ENCODE measurements at places on chromosomes 12 and 14.

- no peak for DNase-seq
Observed at GRCh38 chr14:86515195-86515594, 985.3 kb downstream of the FLRT2 start.

DNA sequence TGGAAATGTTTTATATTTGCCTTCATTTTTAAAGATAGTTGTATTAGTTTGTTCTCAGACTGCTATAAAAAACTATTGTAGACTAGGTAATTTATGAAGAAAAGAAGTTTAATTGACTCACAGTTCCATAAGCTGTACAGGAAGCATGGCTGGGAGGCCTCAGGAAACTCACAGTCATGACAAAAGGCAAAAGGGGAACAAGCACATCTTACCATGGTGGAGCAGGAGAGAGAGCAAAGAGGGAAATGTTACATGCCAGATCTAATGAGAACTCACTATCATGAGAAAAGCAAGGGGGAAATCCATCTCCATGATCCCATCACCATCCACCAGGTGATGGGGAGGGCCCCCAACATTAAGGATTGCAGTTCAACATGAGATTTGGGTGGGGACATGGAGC, 35.5 kb upstream of the UNC79 start:
- DNase-seq: no peak

DNA sequence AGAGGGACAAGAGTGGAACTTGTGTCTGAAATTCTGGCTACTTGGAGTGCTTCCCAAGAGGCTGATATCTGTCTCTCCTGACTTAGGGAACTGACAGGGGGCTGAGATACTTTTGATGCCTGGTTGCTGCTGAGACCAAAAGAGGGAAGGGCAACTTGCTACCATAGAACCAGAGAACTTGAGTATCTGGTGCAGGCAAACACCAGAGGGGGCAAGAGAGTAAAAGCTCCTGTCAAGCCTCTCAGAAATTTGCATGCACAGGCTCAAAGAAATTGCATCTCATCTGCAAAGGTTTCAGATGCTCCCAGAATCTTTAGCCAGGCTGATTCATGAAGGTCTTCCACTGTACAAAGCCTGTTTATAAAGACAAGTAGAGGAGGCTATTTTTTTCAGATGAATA, 391.3 kb upstream of the FOXG1 start:
- DNase-seq: no peak

- DNase-seq: no peak
Observed at GRCh38 chr12:2268471-2269286, 215.9 kb downstream of the CACNA1C start.

DNA sequence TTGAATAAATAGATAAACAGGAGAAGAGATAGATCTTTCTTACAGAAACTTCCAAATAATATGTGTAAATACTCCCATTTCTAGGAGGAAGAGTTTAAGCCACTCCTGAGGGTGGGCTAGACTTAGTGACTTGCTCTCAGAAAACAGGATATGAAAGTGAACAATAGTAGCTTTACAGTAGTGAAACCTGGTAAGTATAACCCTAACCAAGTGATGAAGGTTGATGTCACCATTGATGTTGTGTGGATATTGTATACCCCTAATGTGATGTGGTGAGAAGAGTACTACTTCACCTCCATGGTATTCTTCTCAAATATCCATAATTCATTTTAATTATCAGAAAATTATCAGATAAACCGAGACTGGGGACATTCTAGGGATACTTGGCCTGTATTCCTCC, 20.9 kb downstream of the AKAP6 start:
- no peak for DNase-seq

DNA sequence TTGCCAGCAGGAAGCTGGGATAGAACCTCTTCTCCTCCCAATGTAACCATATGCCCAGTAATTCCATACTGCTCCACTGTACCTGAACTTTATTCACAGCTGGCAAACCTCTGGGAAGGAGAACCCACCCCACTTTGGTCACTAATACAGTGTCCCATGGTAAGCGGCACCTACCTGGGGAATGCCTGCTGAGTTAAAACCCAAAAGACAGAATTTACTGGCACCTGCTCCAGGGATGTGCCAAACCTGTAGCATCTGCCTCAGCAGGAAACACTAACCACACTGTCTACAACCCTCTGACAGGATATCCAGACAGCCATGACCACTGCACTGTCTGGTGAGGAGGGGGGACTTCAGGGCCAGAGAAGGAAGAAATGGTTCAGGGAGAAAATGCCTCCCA, 26.6 kb downstream of the DDX24 start:
- no peak for DNase-seq

GRCh38 chr14:28754209-28754985, 12.2 kb upstream of the FOXG1 start:
- no peak for DNase-seq

DNA sequence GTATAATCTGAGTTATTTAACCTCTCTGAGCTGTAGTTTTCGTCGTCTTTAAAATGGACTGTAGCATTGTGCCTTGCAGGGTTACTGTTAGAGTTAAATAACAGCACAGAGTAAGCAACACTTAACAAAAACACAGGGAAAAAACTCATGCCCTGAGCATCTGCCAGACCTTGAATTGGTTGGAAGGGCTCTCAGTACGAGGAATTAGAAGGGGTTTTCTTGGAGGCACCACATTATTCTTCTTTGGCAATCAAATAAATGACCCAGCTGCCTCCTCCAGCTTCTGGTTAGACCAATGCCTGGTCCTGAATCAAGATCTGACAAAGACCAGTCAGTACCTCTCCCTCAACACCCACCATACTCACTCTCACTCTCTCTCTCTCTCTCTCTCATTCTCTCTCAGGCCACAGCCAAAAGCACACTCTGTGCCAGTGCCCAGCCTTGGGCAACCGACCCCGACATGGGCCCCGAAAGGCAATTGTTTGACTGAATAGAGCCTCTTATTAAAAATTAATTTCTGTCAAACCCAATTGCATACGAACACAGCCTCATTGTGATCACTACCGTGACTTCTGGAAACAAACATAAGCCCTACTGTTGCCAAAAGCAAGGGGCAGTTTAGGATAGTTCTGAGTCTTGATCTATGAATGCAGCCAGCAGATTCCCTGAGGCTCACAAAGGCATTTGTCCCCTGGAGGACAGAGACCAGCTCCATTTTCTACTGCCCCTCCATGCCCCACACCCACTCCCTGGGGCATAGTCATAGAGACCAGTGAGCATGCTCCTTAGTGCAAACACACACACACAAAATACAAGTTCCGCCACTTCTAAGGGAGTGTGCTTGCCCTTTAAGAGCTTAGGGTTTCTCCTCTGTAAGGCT, 23.9 kb downstream of the DUSP6 start:
- DNase-seq: no peak

GRCh38 chr12:123141615-123142517, 9.0 kb downstream of the PITPNM2 start:
- DNase-seq: peak; percentile 84

DNA sequence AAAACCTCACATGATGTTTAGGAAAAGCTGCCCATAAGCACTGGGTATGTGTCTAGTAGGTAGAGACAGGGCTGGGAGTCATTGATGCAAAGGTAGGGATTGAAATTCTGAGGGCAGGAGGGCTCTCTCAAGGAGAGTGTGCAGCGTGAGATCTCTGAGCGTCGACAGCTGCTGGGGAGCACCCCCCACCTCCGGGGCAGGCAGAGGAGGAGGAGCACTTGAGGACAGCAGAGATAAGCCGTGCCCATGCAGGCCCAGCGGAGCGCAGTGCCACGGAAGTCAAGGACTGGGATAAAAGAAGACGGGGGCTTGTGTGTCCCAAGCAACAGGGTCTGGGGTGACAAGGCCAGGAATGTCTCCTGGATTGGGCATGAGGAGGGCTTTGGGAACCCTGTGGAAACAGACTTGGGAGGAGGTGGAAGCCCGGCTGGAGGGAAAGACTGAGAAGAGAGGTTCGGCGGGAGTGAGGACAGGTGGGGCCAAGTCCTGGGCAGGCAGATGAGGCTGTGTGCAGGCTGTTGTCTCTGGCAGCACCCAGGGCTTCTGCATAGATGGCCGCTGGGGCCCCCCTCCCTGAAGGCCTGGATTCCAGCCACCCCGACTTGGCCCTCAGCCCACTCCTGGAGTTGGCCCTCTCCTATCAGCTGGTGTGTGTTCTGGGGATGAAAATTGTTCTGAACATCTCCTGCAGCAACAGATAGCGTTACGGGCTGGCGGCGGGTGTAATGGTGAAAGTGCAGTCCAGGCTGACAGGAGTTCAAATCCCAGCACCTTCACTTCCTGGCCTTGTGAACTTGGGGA, 1.9 kb downstream of the CACNA2D4 start:
- DNase-seq: no peak

- DNase-seq: no peak
Observed at GRCh38 chr12:44158746-44159145, 322.9 kb downstream of the TMEM117 start.

- no peak for DNase-seq
Observed at GRCh38 chr14:22456998-22457594, 131.9 kb downstream of the DAD1 start.

DNA sequence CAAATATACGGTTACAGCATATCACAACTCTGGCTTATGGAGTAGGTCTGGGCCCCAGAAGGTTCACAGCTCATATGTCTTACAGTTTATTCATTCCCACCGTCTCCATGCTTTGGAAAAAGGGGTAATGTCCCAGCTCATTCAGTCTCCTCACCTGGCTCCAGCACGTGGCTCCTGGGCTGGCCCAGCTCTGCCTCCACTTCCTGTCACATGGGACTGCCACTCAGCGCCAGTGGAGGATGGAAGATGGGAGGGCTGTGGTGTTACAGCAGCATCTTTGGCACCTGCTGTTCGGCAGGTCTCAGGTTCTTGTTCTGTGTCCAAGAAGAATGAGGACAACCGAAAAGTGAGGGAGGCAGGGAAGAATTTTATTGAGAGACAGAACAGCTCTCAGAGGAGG, 216.3 kb upstream of the ATXN7L3B start:
- DNase-seq: no peak

DNA sequence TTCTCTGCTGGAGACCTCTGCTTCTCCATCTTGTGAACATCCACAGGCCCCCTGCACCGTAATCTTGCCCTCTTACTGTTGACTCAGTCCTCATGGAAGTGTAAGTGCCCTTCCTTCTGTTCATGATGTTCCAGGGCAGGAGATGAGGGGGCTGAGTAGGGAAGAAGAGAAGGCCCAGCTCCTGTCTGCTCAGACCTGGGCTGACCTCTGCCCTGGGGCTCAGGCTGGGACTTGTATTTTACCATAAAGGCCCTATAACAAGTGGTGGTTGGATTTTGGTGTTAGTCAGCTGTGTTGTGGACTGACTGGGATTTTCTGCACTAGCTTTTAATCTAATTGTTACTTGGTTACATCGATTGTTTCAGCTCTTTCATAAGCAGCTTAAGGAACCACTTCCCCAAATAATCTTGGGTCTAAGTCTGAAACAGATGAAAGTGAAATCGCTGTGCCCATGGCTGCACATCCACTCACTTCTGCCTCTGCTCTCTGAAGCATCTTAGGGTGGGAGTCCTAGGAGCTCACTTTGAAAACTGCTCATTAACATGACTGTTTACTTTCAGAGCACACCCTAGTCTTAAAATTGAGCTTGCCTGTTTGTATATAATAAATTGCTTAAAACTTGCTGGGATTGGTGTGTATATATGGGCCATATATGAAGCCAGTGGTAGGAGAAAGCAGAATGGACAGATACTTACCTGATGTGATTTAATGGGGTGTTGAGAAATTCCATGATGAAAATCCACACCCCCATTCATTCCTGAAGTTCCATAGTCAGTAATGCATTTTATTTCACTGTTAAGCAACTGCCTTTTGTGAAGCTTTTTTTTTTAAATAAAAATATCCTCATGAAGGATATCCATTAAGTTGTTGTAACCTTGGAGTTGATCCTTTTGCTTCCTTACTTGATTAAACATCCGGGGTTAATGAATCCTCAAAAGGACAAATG, 17.7 kb downstream of the C12orf71 start:
- DNase-seq: no peak

DNA sequence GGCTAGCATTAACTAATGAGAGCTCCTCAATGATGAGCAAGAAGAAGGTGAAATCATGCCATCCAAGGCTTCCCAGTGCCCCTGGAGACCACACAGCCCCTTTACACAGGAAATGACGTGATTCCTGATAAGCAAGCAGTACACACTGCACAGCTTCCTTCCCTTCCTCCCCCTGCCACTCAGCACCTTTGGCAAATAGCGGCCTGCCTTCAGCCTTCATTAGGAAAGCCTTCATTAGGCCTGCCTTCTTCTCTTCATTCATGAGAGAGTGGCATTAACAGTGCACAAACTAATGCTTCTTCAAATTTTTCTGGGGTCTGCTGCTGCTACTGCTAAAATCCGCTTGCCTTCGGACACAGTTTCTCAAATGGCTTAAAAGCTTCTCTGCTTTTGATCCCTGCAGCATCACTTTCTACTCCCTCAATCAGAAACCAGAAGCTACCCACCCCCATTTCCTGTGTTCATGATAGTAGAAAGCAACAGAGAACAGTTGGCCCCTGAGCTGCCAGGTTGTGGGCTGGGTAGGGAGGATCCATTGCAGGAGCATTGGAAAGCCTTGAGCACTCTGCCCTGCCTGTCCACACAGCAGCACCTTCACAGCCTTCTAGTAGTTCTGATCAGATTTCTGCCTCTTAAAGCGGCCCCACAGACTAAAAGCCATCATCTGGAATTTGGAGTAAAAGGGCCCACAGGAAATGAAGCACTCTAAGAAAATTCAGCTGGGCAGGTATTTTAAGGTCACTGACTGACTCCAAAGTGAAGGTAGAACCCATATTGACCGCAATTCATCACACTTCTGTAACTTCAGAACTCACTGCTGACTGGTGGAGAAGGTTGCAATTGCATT, 103.8 kb upstream of the ETV6 start:
- no peak for DNase-seq

All from mucosa of descending colon (tissue), 3 donors.